Ovary (tissue), 10 donors: ENCODE measurements at places on chromosomes 13 and 19. TPM values are rescaled to one million over a fixed set of nuclear protein-coding genes. Genes with fewer than 3 reads are reported as not detected.
A peak's percentile ranks its signal among the peaks of the same experiment; 100 is the strongest.

ATP4B gene
- not detected for polyA plus RNA-seq

JOSD2 gene
- polyA plus RNA-seq: 42.5 TPM

ZNF576 gene
- polyA plus RNA-seq: 8.6 TPM

ZIM2 gene
- polyA plus RNA-seq: 2.7 TPM

TARM1 gene
- polyA plus RNA-seq: not detected

GRCh38 chr19:35063940-35064818 is 22.7 kb downstream of the HPN start:
- no peak for DNase-seq

DNA sequence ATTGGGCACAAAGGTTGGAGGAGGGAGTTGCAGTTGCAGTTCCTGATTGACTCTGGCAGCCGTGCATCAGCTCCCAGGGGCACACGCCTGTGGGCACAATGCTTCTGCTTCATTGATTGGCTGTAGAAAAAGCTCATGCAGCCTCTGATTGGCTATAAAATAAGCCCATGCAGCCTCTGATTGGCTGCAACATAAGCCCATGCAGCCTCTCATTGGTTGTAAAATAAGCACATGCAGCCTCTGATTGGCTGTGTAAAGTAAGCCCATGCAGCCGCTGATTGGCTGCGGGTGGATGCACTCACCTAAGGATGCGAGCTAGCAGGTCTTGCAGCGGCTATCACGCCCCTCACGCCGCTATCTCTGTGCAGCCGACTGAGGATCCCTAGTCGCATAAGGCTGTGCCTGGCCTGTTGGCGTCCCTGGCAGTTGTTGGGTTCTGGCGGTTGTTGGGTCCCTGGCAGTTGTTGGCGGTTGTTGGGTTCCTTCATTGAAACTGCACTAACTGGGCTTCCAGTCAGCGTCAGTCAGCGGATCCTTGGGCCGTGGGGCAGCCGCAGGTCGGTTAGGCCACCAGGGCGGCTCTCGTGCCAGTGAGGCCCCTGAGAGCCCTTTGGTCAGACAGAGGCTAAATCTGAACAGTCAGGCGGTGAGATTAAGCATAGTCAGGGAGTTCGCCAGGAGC is at the start of gene SIGLECL1:
Gene SIGLECL1, plus strand, starts transcription at position 295 of the 682 bp plus-strand sequence. CDS start 12,993 bp downstream, outside the sequence.
- DNase-seq: no peak

DNA sequence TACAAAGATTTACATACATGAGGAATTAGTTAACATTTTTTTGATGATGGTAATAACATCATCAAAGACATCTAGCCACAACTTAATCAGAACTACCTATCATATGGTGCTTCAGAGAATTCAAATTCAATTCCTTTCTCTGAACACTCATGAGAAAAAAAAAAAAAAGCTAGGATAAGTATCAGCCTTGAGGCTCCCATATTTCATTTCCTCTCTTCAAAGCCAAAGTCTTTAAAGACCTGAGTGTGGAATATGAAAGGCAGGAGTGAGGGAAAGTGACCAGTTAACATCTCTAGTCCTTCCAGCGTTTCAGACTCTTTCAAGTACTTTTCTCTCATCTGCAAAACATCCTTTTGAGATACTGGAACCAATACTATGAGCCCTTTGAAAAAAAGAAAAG is 137.5 kb downstream of the DCLK1 start:
- DNase-seq: no peak

GRCh38 chr19:48418317-48419064 is 25.0 kb downstream of the GRIN2D start:
- DNase-seq: no peak

- no peak for DNase-seq
Measured at GRCh38 chr13:113895436-113895835, 31.6 kb upstream of the GAS6 start.

DNA sequence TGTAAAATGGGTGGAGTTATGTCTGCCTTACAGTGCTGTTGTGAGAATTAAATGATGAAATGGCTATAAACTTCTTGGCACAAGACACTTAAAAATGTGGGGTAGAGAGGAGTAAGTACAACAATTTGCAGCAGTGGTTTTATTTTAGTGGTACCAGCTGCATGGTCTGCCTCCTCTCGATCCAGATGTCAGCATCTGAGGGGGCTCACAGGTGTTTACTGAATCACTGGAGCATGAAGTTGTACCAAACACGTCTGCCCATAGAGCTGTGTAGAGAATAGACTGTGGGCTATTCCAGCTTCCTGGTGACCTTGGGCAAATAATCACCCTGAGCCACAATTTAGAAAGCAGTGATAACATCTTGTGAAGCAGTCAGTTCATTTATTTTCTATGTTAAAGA is 11.1 kb downstream of the SLC10A2 start:
- DNase-seq: no peak

GRCh38 chr19:925087-925525 is 729 bp upstream of the ARID3A start:
- peak; percentile 58 for DNase-seq
